IPS DF 6.9 (cell line): ENCODE measurements at places on chromosomes 7 and 10.

DNA sequence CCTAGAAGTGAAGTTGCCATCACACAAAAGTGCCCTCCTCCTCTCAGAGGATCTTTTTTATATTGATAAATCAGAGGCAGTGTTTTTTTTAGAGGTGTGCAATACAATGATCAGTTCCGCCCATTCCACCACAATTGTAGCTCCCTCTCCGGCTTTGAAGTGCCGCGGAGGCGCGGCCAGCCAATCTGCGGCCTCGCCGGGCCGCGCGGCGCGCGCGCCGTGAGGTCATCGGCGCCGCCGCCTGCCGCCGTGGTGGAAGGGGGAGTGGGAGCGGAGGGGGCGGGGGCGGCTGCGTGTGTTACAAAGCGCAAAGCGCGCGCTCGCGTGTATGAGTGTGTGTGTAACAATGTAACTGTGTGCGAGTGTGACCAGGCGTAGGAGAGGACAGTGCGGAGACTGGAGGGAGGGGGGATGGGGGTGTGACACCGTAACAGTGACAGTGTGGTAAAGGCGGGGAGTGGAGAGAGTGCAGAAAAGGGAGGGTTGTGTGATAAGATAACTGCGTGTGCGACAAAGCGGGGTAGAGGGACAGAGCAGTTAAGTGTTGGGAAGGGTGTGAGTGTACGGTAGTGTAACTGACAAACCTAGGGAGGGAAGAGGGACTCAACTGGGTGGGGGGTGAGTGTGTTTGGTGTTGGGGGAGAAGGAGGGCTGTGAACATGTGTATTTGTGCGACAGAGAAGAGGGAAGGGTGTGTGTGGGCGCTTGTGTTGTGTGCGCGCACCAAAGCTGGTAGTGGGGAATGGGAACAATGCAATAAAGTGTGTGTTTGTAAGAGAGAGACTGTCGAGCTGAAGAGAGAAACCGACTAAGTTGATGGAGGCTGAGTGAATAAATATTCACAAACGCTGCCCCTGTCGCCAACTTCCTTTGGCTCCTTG lies at the start of gene SP8:
Gene SP8, minus strand, starts transcription at position 108 of the 881 bp plus-strand sequence. Its CDS starts 88 bp downstream, at position 20.
- H3K4me1 ChIP-seq = no peaks in the 10 kb centered on the region
- H3K4me3 ChIP-seq = peak within 1 kb of the TSS; percentile 74; the same call in 1 of the 2 replicates
- H3K36me3 ChIP-seq = no peaks in the 10 kb centered on the region
- peaks cover 15% of the 10 kb centered on the region for H3K27me3 ChIP-seq
- no peak for DNase-seq
- no peak within 1 kb of the TSS for H3K27ac ChIP-seq

DNA sequence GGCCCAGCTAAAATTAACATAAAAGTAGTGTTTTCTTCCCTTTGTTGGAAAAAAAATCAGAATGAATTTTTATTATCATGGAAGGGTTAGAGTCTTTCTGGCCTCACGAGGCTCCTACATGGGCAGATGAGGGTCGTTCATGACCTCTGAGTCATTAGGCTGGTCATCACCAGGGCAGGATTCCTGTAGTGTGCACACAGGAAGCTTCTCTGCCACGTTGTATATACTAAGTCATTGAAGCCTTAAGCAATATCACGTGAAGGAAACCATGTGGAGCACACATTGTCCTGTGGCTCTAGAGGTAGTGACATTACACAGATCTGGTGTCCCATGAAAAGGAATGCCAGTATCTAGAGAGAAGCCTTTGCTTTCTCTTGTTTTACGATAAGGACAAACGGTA lies 84.7 kb upstream of the C1QL3 start:
- no peak overlapping the region for H3K27ac ChIP-seq
- no peaks in the 10 kb centered on the region for H3K36me3 ChIP-seq

DNA sequence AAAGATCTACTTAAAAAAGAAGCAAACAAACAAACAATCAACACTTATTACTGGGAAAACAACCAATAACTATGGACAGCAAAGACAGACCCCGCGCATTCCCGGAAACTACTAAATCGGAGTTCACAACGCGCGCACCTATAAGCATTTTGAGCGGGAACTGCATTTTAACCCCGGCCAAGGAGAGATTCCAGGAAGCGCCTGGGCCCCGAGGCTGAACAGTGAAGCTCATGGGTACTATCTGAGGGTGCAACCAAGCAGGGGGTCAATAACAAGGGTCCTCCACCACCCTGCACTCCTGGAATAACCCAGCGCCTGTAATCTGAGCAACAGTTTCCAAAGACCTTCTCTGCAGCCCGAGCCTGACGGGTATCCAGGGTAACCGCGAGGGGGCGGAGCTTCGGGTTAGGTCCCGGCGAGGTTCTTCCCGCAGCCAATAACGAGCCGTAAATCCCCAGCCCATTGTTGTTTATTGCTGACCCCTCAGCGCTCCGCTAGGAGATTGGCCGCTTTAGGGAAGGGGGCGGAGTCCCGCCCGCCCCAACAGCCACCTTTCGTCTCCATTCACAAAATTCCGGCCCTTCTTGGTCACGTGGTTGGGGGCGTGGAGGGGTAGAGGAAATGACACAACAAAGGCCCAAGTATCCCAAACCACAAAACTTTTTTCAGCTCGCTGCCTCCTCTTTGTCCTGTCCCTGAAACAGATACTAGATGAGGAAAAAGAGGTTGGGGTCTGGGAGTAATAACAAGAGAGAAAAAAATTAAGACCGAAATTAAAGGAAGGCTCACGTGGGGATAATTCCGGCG lies 1.7 kb upstream of the ETV1 start:
- peaks cover 2% of the 10 kb centered on the region; the same call in 1 of the 2 replicates for H3K4me1 ChIP-seq
- peak; percentile 93 for DNase-seq
- H3K4me3 ChIP-seq = peak overlapping the region; percentile 73; the same call in 1 of the 2 replicates
- no peaks in the 10 kb centered on the region for H3K36me3 ChIP-seq
- peak overlapping the region; percentile 14 for H3K27ac ChIP-seq
- no peaks in the 10 kb centered on the region for H3K27me3 ChIP-seq

DNA sequence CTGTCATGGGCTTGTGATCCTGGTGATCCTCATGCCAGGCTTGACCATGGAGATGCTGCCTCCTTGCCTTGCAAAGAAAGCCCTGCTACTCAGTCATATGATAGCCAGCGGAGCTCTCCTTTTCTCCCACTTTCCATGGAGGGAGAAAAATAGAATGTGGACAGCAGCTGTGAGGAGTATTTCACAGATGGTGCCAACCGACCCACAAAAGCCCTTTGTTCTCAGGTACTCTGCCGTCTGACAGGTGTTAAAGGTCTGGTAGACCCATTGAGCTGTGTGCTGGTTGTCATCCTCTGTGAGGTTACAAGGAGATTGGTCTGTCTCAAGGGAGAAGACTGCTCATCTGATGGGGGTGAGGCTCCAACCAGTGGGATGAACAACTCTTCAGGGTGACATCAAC lies 29.5 kb upstream of the COBL start:
- H3K27me3 ChIP-seq = no peaks in the 10 kb centered on the region
- H3K4me1 ChIP-seq = no peaks in the 10 kb centered on the region
- DNase-seq = no peak
- H3K36me3 ChIP-seq = no peaks in the 10 kb centered on the region
- no peak overlapping the region for H3K4me3 ChIP-seq

DNA sequence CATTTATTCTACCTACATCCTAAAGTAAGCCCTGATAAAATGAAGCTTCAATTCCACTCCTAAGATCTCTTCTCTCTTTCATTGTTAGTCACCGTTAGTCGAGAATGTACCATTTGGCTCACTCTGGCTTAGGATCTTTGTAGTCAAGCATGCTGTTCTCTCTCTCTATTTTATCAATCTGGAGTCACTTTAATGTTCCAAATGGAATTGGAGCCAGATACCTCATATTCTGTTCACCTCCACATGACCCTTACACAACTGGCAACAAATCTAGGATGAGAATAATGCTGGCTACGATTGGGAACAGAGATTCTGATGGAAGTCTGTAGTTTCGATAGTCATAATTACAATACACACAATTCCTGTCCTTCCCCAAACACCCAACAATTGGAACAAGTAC lies 213.7 kb downstream of the TWIST1 start:
- H3K36me3 ChIP-seq = no peaks in the 10 kb centered on the region
- DNase-seq = no peak
- H3K4me1 ChIP-seq = no peaks in the 10 kb centered on the region
- no peak overlapping the region for H3K27ac ChIP-seq
- no peak overlapping the region for H3K4me3 ChIP-seq

DNA sequence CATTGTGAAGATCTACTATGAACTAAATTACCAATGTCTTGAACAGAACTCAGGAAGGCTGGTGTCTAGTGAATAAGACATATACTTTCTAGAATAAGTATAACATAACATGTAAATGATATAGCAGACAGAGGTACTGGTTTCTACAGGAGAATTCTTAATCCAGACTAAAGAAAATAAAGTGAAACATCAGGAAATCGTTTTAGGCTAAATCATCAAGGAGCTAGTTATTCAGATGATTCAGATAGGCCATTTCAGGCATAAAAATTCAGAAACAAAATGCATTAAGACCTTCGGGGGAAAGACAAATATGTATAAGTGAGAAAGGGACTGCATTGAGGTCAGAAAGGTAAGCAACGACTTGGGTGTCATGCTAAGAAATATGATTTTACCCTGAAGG lies 170.6 kb downstream of the LRRN3 start:
- H3K36me3 ChIP-seq = no peaks in the 10 kb centered on the region
- H3K4me1 ChIP-seq = no peaks in the 10 kb centered on the region
- H3K4me3 ChIP-seq = no peak overlapping the region
- no peak for DNase-seq

GRCh38 chr7:128351296-128352152 lies 7.8 kb upstream of the RBM28 start:
- H3K36me3 ChIP-seq = no peaks in the 10 kb centered on the region
- H3K27me3 ChIP-seq = peaks cover 31% of the 10 kb centered on the region; the same call in 1 of the 2 replicates
- DNase-seq = no peak
- H3K4me1 ChIP-seq = peaks cover 3% of the 10 kb centered on the region; the same call in 1 of the 2 replicates
- no peak overlapping the region for H3K27ac ChIP-seq

- DNase-seq = no peak
- H3K4me3 ChIP-seq = peak overlapping the region; percentile 70; the same call in 1 of the 2 replicates
- H3K27me3 ChIP-seq = no peaks in the 10 kb centered on the region
- peaks cover 7% of the 10 kb centered on the region for H3K4me1 ChIP-seq
- H3K36me3 ChIP-seq = no peaks in the 10 kb centered on the region
Observed at GRCh38 chr7:73841689-73842066, 638 bp downstream of the METTL27 start.

DNA sequence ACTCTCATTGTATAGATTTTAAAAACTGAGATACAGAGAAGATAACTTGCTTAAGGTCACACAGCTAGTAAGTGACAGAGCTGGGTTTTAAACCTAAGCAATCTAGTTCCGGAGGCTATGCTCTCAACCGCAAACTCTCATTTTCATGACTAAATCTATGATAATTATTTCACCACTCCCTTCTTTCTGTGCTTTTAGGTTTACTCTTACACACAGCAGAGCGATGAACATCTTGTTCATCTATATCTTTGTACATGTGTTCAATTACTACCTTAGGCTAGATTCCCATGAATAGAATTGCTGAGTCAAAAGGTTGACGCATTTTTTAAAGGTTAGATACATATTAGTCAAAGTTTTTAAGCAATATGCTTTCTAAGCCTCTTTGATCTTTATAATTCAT lies 154.8 kb downstream of the CHN2 start:
- no peaks in the 10 kb centered on the region for H3K36me3 ChIP-seq
- H3K27me3 ChIP-seq = no peaks in the 10 kb centered on the region
- no peak for DNase-seq

DNA sequence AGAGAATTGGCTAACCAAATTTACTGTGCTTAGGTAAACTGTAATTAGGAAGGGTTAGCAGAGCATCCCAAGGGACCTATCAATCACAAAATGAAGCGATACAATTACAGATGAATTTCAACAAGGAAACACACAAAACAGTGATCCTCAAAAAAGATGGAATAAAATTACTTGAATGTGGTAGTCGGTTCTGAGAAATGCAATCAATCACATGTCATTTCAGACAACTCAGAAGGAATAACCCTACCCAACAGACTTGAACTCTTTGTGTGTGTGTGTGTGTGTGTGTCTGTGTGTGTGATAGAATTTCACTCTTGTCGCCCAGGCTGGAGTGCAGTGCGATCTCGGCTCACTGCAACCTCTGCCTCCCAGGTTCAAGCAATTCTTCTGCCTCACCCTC lies 43.5 kb downstream of the ST8SIA6 start:
- DNase-seq = no peak
- no peak overlapping the region for H3K27ac ChIP-seq
- no peaks in the 10 kb centered on the region for H3K4me1 ChIP-seq
- H3K36me3 ChIP-seq = no peaks in the 10 kb centered on the region
- no peak overlapping the region for H3K4me3 ChIP-seq

- no peak for DNase-seq
- H3K36me3 ChIP-seq = no peaks in the 10 kb centered on the region
- no peak overlapping the region for H3K27ac ChIP-seq
- no peaks in the 10 kb centered on the region for H3K27me3 ChIP-seq
Observed at GRCh38 chr7:61576-62360, 130.6 kb upstream of the FAM20C start.

GRCh38 chr10:109895095-109895818 lies 28.1 kb downstream of the XPNPEP1 start:
- H3K4me1 ChIP-seq = no peaks in the 10 kb centered on the region; the same call in 1 of the 2 replicates
- no peaks in the 10 kb centered on the region for H3K27me3 ChIP-seq
- H3K36me3 ChIP-seq = no peaks in the 10 kb centered on the region
- no peak overlapping the region for H3K4me3 ChIP-seq
- no peak for DNase-seq

- H3K27me3 ChIP-seq = no peaks in the 10 kb centered on the region
- H3K27ac ChIP-seq = no peak overlapping the region
- DNase-seq = no peak
- H3K4me1 ChIP-seq = no peaks in the 10 kb centered on the region
- H3K36me3 ChIP-seq = no peaks in the 10 kb centered on the region
Observed at GRCh38 chr10:91565226-91565625, 67.6 kb downstream of the PPP1R3C start.

- no peak overlapping the region for H3K4me3 ChIP-seq
- H3K4me1 ChIP-seq = no peaks in the 10 kb centered on the region
- H3K27ac ChIP-seq = no peak overlapping the region
- DNase-seq = no peak
- no peaks in the 10 kb centered on the region for H3K27me3 ChIP-seq
Observed at GRCh38 chr7:116028787-116029186, 1.8 kb downstream of the TFEC start.

DNA sequence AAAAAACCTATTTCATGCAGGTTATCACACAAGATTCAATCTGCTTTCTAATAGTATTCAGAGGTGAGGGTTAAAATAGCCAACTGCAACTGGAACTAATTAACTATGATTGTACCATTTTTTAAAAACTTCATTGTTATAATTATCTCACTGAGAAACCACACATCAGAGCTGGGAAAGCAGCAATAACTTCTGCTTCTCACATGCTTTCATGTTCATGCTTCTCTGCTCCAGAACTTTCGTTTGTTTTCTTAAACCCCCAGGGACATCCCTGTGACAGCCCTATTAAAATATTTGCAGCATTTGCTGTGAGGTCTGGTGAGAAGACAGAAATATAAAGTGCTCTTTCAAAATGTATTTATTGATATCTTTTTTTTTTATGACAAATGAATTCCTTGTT lies 389.0 kb upstream of the SORCS1 start:
- H3K36me3 ChIP-seq = no peaks in the 10 kb centered on the region
- 0 out of 2 replicates have a peak, but pooled peaks cover 2% of the 10 kb centered on the region for H3K4me1 ChIP-seq
- DNase-seq = no peak
- H3K27me3 ChIP-seq = no peaks in the 10 kb centered on the region
- H3K27ac ChIP-seq = no peak overlapping the region

GRCh38 chr10:2994221-2994961 lies 73.0 kb upstream of the PFKP start:
- no peak overlapping the region for H3K27ac ChIP-seq
- H3K27me3 ChIP-seq = no peaks in the 10 kb centered on the region
- H3K4me3 ChIP-seq = no peak overlapping the region
- H3K4me1 ChIP-seq = no peaks in the 10 kb centered on the region
- no peak for DNase-seq
- H3K36me3 ChIP-seq = no peaks in the 10 kb centered on the region
